ENCODE measurements at places on chromosomes 6 and 20. TPM values are rescaled to one million over a fixed set of nuclear protein-coding genes. Genes with fewer than 3 reads are reported as not detected.

The PCNA gene
- 61.5 TPM for total RNA-seq

GRCh38 chr6:137890983-137891537 is 24.0 kb downstream of the TNFAIP3 start:
- DNase-seq, result no peak

GRCh38 chr6:163390770-163391169 is 23.7 kb upstream of the QKI start:
- no peak for DNase-seq

- no peak for DNase-seq
Observed at GRCh38 chr6:38306931-38307330, 332.8 kb downstream of the BTBD9 start.

The BEND6 gene
- not detected for total RNA-seq

- no peak for DNase-seq
Observed at GRCh38 chr6:39794231-39794630, 2.1 kb downstream of the DAAM2 start.

The LY86 gene
- total RNA-seq, result 2.3 TPM

- no peak for DNase-seq
Observed at GRCh38 chr20:8783734-8784133, 285.2 kb upstream of the PLCB4 start.

DNA sequence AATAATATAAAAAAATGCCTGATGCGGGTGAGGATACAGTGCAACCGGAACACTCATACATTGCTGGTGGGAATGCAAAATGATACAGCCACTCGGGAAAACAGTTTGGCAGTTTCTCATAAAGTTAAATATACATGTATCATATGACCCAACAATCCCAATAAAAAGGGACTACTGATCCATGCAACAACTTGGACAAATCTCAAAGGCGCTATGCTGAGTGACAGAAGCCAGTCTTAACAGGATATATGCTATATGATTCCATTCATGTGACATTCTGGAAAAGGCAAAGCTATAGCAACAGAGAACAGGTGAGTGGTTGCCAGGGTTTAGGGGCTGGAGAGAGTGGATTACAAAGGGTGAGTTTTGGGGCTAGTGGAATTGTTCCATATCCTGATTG is 170.2 kb upstream of the MLN start:
- DNase-seq, result peak; percentile 19

GRCh38 chr20:63379296-63379695 is 18.1 kb upstream of the CHRNA4 start:
- DNase-seq, result no peak

The DUSP15 gene
- total RNA-seq, result 0.78 TPM

- DNase-seq, result no peak
Observed at GRCh38 chr20:32479697-32480171, 105.4 kb downstream of the NOL4L start.

The UNC5CL gene
- total RNA-seq, result 2.2 TPM

The RHAG gene
- not detected for total RNA-seq

- DNase-seq, result no peak
Observed at GRCh38 chr6:40962241-40962640, 76.8 kb downstream of the UNC5CL start.

- no peak for DNase-seq
Observed at GRCh38 chr6:39319621-39320362, 2.7 kb downstream of the KCNK16 start.

GRCh38 chr6:52547647-52548352 is 29.1 kb downstream of the TRAM2 start:
- peak; percentile 74 for DNase-seq

DNA sequence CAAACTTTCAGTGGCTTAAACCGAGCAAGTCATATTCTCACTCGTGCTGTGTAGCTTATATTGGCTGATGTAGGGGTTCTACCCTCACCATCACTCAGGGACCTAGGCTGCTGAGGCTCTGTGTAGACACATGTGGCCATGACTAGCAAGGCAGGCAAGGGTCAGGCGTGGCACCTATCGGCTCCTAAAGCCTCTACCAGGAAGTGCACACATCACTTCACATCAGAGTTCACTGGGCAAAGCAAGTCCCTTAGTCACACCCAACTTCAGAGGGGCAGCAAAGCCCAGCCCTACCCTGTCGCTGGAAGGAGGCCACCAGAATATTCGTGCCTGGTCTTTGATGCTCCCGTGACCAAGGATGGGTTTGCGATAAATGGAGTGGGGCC is 42.9 kb downstream of the PPP1R14C start:
- DNase-seq, result peak; percentile 83

The GRM4 gene
- total RNA-seq, result not detected

DNA sequence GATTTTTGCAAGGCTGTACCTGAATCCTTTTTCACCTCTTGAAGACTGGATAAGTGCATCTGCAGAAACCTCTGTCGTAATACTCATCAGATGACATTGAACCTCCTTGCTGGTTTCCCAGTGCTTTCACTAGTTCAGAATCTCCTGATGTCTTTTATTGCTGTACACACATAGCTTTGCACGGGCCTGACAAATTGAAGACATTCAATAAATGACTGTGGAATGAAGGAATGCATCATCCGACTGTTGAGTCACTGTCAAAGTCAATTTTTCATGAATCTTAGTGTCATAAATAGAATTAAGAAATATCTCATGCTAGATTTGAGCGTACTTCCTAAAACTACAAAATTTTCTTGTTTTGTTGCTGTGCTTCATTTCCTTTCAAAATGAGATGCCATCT is 598.2 kb upstream of the MAP3K7 start:
- no peak for DNase-seq

DNA sequence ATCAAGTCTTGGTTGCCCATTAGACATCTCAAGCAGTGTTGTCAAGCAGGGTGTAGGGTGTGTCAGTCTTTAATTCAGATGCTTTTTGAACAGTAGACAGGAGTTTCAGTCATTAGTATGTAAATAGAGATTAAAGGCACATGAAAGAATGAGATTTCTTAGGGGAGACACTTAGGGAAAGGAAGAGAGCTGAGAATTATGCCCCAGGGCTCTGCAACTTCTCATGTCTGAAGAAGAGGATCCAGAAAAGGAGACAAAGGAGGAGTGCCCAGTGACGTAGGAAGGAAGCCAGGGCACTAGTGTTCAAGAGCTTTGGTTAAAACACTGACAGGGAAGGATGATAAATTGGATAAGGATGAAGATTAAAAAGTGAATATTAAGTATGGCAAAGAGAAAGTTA is 569.7 kb downstream of the NKAIN2 start:
- no peak for DNase-seq

GRCh38 chr6:81226957-81227356 is 525.5 kb downstream of the TENT5A start:
- no peak for DNase-seq

DNA sequence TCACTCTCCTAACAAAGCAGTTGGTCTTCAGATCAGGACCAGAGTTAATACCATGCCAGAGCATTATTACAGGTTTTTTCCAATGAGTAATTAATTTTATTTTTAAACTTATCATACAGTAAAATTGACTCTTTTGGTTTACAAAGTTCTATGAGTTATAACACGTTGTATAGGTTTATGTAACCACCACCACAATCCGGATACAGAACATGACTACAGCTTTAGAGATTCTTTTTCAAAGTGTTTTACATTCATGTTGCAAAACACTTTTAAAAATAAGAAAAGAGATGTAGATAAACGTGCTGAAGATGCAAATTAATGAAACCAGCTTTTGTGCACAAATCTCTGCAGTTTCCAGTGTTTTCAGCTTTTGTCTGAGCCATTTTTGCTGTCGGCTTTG is 1.5 kb upstream of the TPBG start:
- DNase-seq, result no peak

The NEU1 gene
- total RNA-seq, result 33.1 TPM

DNA sequence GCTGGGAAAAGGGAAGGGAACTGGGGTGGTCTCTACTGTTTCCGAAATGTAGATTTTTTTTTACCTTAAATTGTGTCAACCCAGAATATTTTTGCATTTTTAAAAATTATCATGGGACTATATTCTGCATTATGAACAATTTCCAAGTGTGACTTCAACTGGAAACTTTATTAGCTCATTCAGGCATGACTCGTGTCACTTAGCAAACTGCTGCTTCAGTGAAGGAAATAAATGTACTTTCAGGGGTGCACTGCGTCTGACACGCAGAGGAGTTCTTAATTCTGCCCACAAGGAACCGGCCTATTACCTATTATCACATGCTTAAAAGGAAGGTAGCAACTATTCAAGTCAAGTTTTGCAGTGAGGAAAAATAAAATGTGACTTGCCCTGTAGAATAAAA is 291.3 kb upstream of the PRDM1 start:
- no peak for DNase-seq

- no peak for DNase-seq
Observed at GRCh38 chr6:100678027-100678426, 203.1 kb downstream of the ASCC3 start.

GRCh38 chr20:53292347-53292746 is 301.3 kb downstream of the ZNF217 start:
- DNase-seq, result no peak

DNA sequence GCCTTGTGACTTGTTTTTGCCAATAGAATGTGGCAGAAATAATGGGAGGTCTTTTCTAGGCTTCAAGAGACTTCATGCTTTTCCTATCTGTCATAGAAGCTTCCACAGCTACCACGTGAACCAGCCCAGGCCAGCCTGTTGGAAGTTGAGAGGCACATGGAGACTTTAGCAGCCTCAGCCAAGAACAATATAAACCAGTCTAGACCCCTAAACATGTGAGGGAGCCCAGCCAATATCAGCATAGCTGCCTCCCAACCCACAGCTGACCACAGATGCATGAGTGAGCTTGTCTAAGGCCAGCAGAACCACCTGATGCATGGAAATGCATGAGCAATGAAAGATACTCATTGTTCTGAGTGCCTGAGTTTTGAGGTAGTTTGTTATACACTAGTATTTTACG is 540.7 kb upstream of the BTBD3 start:
- DNase-seq, result no peak

DNA sequence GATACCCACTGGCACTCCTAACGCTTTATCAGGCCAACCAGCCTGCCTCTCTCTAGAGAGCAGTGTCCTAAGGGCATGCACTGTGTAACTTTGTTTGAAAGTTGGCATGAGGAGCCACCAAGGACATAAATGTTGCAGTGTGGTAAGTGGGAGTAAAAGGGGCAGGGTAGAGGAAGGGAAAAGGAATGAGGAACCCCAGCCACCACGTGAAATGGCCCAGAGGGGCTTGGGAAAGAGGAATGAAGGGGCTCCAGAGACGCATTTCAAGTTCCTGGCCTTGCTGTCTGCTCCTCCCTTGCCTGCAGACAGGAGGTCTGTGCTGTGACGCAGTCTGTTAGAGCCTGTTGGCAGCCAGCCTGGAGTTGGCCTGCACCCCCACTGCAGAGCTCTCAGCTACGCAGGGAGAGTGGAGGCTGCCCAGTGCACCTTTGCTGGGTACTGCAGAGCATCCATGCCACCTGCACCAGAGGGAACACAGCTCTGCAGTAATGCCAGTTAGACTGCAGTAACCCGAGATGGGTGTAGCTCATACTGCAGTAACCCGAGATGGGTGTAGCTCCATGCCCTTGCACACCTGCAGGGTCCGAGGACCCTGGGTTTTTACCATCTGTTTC is 86.8 kb upstream of the SNAP25 start:
- DNase-seq, result peak; percentile 8

- no peak for DNase-seq
Observed at GRCh38 chr20:957544-957943, 41.4 kb upstream of the ANGPT4 start.

- no peak for DNase-seq
Observed at GRCh38 chr20:44850272-44850671, 35.2 kb upstream of the YWHAB start.

The RPRD1B gene
- 34.9 TPM for total RNA-seq

- no peak for DNase-seq
Observed at GRCh38 chr6:157557559-157557958, 176.6 kb downstream of the ZDHHC14 start.

DNA sequence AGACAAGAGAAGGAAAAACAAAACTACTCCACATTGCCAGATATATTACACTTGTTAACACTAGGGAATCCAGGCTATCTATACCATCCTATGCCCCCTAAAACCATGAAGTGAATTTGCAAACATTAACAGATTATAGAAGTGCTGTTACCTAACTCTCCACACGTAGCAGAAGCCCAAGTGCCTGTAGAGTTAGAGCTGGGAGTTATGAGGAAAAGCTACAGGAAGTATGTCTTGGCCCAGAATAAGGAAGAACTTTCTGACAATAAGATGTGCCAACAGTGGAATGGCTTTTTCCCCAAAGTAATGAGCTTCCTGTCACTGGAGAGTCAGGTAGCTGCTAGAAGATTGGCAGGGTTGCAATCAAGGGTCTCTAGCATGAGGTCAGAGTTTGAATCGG is 32.5 kb downstream of the ADGRG6 start:
- no peak for DNase-seq

GRCh38 chr20:25669826-25670422 is 26.7 kb downstream of the ZNF337 start:
- no peak for DNase-seq

The EEF1E1 gene
- total RNA-seq, result 6.1 TPM

The CLIC5 gene
- 205 TPM for total RNA-seq

DNA sequence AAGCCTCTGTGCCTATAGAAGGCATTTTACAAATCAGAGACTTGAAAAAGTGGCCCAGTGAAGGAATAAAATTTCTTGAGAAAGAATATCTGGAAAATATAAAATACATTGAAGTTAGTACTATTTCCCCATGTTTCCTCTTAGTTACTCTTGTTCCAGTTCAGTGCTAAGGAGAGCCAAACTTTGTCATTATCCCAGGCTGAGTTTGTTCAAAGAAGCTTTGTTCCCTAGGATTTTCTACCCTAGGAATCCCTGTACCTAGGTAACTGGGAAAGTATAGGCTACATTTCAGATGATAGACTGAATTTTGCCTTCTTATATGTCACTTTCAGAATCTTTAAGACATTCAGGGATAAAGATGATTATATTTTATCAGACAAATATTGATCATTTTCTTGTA is 1395.7 kb upstream of the MAP3K7 start:
- DNase-seq, result no peak

DNA sequence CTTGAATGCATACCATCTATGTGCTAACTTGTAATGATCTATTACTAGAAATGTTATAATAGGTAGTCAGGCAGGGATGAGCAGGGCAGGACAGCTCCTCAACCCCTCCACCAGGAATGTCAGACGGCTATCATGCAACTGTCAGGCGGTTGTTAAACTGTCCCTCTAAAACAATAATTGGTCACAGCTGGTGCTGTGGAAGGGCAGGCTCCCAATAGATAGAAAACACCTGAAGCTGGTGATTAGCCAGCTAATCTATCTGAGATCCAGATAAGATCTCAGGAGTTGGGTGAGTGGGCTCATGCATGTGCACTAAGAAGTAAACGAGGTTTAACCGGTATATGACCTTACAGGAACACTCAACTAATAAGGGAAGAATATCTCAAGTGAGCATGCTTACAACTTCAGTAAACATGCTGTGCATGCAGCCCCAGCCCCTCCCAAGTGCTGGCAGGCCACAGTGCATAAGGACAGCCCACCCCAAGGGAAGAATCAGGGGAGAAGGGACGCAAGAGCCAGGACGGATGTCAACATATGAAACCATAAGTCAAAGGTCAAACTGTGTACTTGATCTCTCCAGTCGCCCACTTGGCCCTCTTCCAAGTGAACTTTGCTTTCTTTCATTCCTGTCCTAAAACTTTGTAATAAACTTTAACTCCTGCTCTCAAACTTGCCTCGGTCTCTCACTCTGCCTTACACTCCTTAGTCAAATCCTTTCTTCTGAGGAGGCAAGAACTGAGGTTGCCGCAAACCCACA is 566.2 kb upstream of the NRSN1 start:
- DNase-seq, result peak; percentile 29

GRCh38 chr20:34215711-34216381 is 25.4 kb upstream of the ASIP start:
- DNase-seq, result peak; percentile 75

The BMP6 gene
- 1.0 TPM for total RNA-seq

- DNase-seq, result no peak
Observed at GRCh38 chr6:116741571-116741970, 23.9 kb downstream of the FAM162B start.

The MATN4 gene
- not detected for total RNA-seq

Measured in left colon (tissue), 2 donors.